Activated CD4-positive, CD25-positive, alpha-beta regulatory T cell treated with anti-CD3 and anti-CD28 coated beads, Interleukin-2, amount 50 U/mL, for 72 hours (primary cell): ENCODE measurements at places on chromosomes 13 and 19.

DNA sequence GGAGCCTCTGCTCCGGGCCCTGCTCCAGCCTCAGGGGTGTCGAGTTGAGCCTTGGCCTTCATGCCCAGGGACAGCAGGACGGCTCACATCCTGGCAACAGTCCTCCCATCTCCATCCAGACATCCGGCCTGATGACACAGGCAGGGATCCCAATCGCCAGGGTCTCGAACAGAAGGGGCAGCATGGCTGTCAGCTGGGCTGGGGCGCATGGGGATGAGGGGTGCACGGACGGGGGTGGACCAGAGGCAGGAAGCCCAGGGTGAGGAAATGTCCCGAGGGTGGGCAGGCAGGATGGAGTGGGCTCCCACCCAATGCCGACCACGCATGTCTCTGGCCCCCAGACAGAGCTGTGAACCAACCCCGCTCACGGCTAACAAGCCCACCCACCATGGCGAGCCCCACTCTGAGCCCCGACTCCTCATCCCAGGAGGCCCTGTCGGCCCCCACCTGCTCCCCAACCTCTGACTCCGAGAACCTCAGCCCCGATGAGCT lies 16.2 kb downstream of the EVI5L start:
- no peak for DNase-seq

- no peak for DNase-seq
These were observed 1.3 kb downstream of the TSKS start for GRCh38 chr19:49761625-49762311.

- no peak for DNase-seq
These were observed 46.4 kb downstream of the LIG4 start for GRCh38 chr13:108168929-108169328.

- DNase-seq, result no peak
These were observed 1301.5 kb upstream of the ATXN8OS start for GRCh38 chr13:68806125-68806524.
